ENCODE measurements at places on chromosomes 13 and 19.

GRCh38 chr19:39645800-39646411 lies 9.8 kb upstream of the LGALS16 start:
- no peak for DNase-seq

DNA sequence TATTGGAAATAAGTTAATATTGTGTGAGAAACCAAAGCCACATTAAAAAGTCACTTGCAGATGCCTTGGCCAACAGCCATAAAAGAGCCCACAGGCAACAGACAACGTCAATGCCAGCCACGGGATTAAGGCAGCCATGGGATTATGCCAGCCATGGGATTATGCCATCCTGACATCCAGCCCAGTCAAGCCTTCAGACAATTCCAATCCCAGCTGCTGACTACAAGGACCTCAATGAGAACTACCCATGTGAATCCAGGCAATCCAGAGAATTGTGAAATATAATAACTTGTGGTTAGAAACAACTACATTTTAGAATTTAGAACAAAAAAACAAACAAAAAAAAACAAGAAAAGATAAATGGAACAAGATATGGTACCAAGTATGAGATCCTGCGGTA lies 356.6 kb downstream of the EFNB2 start:
- DNase-seq = no peak

- DNase-seq = no peak
Measured at GRCh38 chr13:27171244-27171826, at the start of gene USP12. TSS of gene USP12 (minus strand) at chr13:27171811. CDS start at chr13:27171639, 172 bp downstream.

- no peak for DNase-seq
Measured at GRCh38 chr13:21059641-21060337, 1.6 kb downstream of the LATS2 start.

Measured in stimulated activated CD8-positive, alpha-beta memory T cell treated with anti-CD3 and anti-CD28 coated beads, Interleukin-7, amount 100 ng/mL, for 4 hours (primary cell).